A549 treated with Hydrocortisone at 1 μM for 4 hours (cell line): ENCODE measurements at places on chromosomes 6 and 20. TPM values are rescaled to one million over a fixed set of nuclear protein-coding genes. Genes with fewer than 3 reads are reported as not detected.

Gene HAO1
- total RNA-seq = not detected in 5 replicates

Gene SNAI1
- 8.0 to 13.1 TPM (median 11.1 TPM) in 5 replicates for total RNA-seq

Gene ZSCAN23
- total RNA-seq = not detected in 5 replicates

Gene DYNLT2
- 0.46 to 0.69 TPM (median 0.61 TPM) in 5 replicates for total RNA-seq

Gene SAMD5
- 0.43 to 0.75 TPM (median 0.52 TPM) in 5 replicates for total RNA-seq

Gene PLCB4
- total RNA-seq = 14.4 to 23.2 TPM (median 17.9 TPM) in 5 replicates

Gene TMC2
- not detected in 5 replicates for total RNA-seq

Gene CNR1
- total RNA-seq = 1.3 to 1.9 TPM (median 1.7 TPM) in 5 replicates

Gene RSPH4A
- total RNA-seq = 0.09 to 0.20 TPM (median 0.18 TPM) in 5 replicates

Gene GRM1
- 0.02 to 0.05 TPM (median 0.02 TPM) in 3 of 5 replicates, not detected in the others for total RNA-seq

Gene SLC25A27
- total RNA-seq = 0.32 to 0.61 TPM (median 0.40 TPM) in 5 replicates

Gene RAB44
- total RNA-seq = 0.02 to 0.07 TPM (median 0.05 TPM) in 3 of 5 replicates, not detected in the others

Gene LY6G6C
- 0.13 to 0.18 TPM in 2 of 5 replicates, not detected in the others for total RNA-seq

Gene SCGN
- 0.17 to 0.36 TPM (median 0.21 TPM) in 5 replicates for total RNA-seq

Gene SLC22A1
- 1.4 to 2.2 TPM (median 2.0 TPM) in 5 replicates for total RNA-seq

Gene PRRT1
- 0.56 to 1.0 TPM (median 0.63 TPM) in 5 replicates for total RNA-seq

Gene DOK5
- 0.06 TPM in 1 of 5 replicates, not detected in the others for total RNA-seq

Gene EEF1E1
- total RNA-seq = 52.0 to 74.9 TPM (median 57.5 TPM) in 5 replicates

Gene HCRTR2
- total RNA-seq = not detected in 5 replicates

Gene RNF39
- 0.05 to 0.06 TPM (median 0.05 TPM) in 3 of 5 replicates, not detected in the others for total RNA-seq
